ENCODE measurements at places on chromosomes 7 and 10.

DNA sequence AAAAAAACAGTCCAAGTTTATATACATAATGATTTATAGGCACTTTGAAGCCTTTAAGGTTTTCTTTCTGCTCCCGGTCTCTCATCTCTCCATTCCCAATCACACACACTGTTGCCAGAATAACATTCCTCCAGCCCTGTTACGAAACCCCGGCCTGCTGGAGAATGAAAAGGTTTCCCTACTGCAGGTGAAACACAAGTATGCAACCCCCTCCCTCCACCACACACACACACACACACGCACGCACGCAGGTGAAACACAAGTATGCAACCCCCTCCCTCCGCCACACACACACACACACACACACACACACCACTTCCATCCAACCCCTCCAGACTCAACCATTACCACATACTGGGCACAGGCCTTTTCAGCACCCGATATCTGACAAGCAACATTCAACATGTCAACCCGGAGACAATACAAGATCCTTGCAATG lies 87.5 kb downstream of the PARD3 start:
- no peak for DNase-seq

- no peak for DNase-seq
These were observed 28.7 kb upstream of the SLC29A3 start for GRCh38 chr10:71290331-71290730.

DNA sequence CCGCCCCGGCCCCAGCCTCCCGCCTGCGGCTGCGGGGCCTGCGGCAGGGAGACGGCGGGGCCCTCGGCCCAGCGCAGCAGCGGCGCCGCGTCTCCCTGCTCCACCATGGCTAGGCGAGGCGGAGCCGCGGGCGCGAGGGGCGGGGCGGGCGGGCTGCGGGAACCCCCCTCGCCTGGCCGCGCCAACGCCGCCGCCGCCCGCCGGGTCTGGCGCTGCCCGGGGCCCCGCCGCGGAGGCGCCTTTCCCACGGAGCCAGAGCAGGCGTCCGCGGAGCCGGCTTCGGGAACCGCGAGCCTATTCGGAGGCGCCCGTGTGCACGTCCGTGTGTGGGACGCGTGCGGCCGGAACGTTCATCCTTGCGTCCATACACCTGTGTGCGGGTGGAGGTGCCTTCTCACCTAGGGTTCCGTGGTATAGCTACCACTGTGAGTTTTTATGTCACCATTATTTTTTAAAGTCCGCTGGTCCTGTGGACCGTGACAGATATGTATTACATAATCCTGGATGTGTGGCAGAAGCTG lies at the start of gene DENND11:
DENND11 (minus strand) TSS at position 120 of the 521 bp plus-strand sequence; CDS start at position 107, 13 bp downstream.
- peak; percentile 70 for DNase-seq

DNA sequence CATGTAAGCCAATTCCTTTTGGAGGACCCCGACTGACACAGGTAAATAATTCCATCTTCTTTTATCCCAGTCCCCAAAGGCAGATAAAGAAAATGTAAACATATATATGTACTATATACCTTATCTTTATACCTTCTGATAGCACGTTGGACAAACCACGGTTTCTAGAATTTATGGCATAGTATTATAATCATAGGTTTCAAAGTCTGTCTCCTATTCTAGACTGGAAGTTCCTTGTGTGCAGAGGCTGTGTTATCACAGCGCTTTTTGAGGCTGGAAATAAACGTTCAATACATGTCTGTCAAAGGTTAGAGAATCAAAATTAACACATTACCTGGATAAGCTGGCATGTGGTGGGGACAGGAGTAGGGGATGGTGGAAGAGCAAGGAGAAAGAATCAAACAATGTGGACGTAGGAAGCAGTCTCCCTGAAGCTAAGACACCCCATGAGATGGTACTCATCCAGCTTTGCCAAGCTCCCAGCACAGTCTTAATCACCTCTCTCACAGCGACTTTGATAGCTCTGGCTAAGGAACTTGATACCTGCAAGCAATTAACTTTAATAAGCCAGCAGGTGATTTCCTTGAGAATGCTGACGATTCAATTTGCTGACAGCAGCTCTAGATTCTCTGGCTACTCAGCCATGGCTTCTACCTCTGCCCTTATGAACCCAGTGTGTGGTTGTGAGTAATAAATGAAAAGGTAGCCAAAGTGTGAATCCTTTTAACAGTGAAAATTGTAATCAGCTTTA lies 208.4 kb upstream of the LRRTM3 start:
- no peak for DNase-seq

All from common myeloid progenitor, CD34-positive (primary cell).